SJSA1 (cell line): ENCODE measurements at places on chromosomes 7 and 10.

GRCh38 chr10:19931894-19932590 lies 115.8 kb downstream of the PLXDC2 start:
- no peak for DNase-seq

GRCh38 chr10:125424191-125424847 lies 258.6 kb downstream of the TEX36 start:
- DNase-seq: no peak

GRCh38 chr10:132346806-132347205 lies 14.8 kb downstream of the LRRC27 start:
- DNase-seq: no peak

DNA sequence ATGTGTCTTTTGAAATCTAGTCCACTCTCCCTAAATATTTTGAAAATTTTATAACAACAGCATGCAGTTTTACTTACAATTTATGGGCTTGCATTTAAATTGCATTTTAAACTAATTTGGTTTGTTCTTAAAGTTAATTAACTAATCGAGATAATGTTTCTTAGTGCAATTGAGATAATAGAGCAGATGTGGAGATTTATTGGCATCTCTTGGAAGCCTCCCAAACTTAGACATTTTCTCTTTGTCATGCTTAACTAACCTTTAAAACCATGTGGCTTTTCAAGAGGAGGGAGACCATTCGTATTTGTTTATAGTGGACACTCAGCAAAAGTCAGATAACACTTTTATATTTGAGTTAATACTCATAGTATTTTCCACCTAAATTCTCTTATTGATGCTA lies 887.0 kb upstream of the CELF2 start:
- DNase-seq: no peak

GRCh38 chr7:151930026-151930653 lies 26.1 kb upstream of the GALNTL5 start:
- DNase-seq: no peak

DNA sequence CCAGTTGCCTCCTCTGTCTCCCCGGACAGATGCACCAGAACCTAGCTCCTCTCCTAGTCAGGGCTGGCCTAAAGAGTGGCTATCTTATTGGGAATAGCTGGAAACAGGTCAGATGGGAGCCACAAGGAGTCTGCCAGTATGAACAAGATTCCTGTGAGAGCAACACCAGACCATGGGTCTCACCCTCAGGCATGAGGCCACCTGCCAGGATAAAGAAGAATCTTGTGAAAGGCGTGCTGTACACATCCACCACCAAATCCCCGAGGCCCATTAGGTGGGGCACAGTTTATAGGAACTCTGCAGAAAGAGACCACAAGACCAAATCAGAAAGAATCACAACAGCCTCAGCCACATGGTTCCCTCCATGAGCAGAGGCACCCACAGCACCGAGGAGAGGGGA lies 325.9 kb downstream of the TNS3 start:
- DNase-seq: no peak

DNA sequence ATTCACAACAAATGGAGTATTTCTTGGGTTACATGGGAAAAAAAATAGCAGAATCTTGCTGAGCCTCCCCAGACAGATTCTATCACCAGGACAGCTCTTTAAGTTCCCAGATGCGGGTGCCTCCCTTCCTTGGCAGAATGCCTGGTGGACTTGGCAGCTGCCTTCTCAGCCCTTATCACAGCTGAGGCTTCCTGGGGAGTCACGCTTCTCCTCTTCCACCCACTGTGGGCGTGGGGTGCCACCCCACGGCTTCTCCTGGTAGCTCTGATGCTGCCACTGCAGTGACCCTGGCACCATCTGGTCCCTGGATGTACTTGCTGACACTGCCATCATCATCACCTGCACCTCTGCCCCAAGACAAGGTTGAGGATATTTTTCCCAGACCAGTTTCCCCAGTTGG lies 16.2 kb upstream of the NME8 start:
- DNase-seq: no peak

GRCh38 chr10:75014516-75015230 lies 96.8 kb upstream of the SAMD8 start:
- DNase-seq: no peak

GRCh38 chr10:84329196-84329611 lies 815 bp downstream of the CCSER2 start:
- DNase-seq: peak; percentile 64

DNA sequence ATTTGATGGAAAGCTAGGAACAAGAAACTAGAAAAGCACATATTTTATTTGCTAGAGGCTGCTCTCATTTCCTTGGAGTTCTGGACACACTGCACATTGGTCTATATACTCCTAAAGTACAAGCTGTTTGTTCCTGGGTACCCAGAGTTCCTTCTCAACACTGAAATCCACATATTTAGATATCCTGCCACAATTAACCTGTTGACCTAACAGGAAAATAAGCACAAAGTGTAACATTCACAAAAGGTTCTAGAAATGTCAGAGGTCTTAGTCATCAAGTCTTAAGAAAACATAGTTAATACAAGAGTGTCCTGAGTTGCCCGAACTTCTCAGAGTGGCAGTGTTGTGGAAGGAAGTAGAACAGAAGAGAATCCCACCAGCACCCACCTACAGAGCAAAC lies 115.6 kb downstream of the ELMO1 start:
- no peak for DNase-seq

DNA sequence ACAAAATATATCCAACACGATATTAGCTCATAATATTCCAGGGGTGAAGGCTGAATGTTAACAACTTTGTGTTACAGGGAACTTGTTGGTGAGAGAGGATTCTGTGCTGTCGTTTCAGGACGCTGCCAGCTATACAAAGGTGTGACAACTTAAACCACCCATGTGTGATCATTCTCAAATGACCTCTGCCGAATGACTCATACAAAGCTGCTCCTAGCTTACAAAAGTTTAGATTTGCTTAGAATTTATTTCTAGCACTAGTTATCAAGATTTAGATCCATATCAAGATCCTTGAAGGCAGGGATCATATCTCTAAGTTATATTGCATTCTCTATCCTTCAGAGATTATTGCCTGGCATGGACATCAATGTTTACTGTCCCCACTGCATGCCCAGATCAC lies 65.3 kb downstream of the COBL start:
- no peak for DNase-seq

DNA sequence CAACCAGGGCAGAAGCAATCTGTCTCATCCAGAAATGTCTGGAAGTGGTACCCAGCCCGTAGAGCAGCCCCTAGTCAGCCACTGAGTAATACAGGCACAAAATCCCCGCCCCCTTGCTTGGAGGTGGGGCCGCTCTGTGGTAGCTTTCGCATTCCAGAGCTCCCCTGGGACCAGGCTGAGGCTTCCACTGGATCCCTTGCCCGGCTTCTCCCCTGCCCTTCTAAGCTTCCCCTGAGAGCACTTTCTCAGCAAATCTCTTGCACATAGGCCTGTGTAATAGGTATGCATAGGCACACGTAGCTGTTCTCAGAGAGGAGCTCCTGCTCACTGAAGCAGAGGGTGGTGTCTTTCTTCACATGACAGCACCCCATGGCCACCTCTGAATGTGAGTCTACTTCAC lies 144.2 kb downstream of the BMS1 start:
- DNase-seq: peak; percentile 54

GRCh38 chr10:119305860-119306513 lies 98.6 kb downstream of the GRK5 start:
- peak; percentile 99 for DNase-seq

DNA sequence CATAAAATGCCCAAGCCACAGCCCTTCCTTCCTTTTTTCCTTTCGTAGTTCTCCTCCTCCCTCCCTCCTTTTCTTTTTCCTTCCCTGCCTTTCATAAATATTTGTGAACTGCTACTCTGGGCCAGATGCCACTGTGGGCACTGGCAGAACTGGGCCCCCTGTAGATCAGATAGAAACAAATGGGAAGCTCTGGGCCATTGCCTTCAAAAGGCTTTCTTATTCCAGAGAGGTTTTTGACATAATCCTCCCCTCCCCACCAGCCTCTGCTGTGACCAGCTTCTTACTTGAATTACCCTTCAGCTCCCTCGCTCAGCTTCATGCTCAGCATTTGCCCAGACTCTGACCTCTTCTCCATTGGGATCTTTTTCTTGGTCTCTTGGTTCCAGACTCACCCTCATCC lies 886.8 kb downstream of the LRMDA start:
- DNase-seq: no peak

- DNase-seq: no peak
Observed at GRCh38 chr7:77337456-77337990, 78.6 kb downstream of the GSAP start.

DNA sequence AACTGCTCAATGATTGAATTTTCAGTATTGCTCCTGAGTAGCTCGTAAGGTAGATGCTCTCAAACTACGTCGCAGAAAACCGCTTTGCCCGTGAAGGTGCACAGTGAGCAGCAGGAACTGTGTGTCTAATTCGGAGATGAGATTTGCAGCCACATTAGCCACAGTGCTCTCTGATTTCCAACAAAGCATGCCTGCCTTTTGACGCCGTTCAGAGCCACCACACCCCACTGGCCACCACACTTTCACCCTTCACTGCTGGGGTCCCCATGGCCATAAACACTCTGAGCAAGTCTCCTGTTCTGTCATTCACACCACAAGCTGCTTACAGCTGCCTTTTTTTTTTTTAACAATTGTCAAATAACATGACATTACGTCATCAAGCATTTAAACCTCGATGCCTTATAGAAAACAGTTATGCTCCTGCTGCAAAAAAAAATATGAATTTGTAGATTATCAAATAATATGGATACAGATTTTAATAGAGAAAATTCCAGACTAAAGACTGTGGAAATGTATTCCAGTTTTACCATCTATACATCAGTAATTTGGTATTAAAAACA lies 578.8 kb upstream of the PFKP start:
- DNase-seq: no peak

GRCh38 chr7:85237721-85238120 lies 50.9 kb upstream of the SEMA3D start:
- peak; percentile 26 for DNase-seq

GRCh38 chr7:111282626-111283025 lies 191.7 kb downstream of the LRRN3 start:
- no peak for DNase-seq

DNA sequence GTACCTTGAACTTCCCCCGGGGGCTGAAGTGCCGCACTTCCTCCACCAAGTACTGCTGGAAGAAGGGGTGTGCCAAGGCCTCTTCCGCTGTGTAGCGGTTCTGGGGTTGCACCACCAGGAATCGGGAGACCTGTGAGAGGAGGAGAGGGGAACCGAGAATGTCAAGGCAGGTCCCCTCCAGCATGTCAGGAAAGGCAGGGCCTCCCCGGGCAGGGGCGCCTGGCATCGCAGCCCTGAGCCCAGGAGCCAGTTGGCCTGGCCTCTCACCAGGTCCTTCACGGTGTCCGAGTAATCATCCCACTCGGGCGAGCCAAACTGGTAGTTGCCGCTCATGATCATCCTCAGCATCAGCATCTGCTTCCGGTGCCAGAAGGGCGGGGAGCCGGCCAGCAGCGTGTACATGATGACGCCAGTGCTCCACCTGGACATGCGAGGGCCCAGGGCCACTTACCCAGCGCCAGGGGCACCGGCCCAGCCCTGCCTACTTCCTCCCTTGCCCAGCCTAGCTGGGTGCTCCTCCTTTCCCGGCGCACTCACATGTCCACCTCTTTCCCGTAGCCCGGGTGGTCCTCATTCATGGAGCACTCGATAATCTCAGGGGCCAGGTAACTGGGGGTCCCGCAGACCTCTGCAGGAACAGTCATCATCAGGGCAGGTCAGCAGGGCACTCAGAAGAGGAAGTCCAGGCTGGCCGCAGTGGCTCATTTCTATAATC lies 11.0 kb downstream of the PHKG1 start:
- no peak for DNase-seq

DNA sequence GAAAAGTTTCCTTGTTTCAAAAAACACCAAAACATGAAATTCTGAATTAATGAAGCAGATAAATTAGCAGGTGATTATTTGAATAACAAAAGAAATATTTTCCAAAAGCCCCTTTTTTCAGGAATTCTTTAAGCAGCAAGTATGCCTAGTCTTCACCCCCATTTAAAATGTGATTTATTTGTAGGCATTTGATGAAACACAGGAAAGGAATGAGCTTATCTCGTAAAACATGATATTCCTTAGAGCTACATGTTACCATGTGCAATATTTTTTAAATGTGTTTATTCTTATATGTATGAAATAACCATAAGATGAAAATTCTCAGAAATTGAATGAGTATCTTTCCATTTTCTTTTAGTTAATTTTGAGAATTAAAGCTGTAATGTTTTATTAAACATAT lies 106.1 kb downstream of the CHN2 start:
- DNase-seq: no peak

DNA sequence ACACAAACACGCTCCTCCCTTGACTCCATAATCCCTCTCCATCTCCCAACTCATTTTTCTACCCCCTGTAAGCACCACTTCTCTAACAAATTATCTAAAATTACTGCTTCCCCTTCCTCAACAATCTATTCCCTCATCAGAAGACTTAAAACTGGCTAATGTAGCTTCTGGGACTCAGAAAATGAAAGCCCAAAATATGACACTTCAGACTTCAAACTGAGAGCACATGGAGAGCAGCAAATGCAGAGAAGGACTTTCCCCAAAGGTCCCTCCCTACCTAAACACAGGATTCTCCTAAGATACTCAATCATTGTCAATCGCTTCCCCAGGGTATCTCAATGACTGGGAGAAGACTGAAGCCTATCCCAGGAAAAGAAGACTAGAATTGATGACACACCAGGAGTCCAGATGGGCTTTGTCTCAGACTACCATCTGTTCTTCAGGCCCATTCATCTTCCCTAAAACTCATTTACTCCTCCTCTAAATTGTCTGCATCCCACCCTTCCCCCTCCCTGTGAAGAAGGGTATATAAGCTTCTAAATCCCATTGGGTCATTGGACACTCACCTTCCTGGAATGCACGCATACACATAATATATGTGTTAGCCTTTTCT lies 39.2 kb downstream of the ST8SIA6 start:
- DNase-seq: no peak

DNA sequence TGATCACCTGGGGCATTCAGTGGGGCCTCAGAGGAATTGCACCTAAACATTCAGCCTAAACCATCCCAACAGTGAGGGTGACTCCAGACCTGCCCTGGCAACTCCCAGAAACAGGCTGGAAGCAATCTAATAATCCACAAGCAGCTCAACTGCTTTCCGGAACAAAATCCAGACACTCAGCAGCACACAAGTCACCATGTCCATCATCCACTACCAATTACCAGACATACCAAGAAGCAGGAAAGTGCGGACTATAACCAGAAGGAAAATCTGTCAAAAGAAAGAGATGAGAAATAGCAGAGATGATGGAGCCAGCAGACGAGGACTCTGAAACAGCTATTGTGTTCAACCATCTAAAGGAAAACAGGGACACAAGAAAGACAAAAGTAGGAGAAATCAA lies 342.6 kb upstream of the ZMIZ1 start:
- DNase-seq: no peak

GRCh38 chr7:4702961-4703512 lies 20.9 kb downstream of the FOXK1 start:
- DNase-seq: no peak

DNA sequence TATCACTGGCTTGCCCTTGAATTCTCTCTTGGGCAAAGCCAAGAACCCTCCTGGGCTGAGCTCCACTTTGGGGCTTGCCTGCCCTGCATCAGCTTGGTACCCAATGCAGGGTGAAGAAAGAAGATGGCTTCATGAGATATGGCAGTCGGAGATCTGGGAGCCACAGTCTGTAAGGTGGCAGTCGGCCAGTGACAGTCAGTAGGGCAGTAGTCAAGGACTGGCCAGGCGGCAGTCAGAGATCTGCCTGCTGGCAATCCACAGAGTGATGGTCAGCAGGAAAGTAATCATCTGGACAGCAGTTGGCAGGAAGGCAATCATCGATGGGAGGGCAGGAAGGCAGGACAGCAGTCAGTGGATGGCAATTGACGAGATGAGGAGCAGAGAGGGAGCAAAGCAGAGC lies 32.6 kb upstream of the CNNM1 start:
- no peak for DNase-seq
